SIG-M5 (cell line): ENCODE measurements at places on chromosomes 2 and 18.

GRCh38 chr2:23464905-23465537 lies 80.0 kb downstream of the KLHL29 start:
- DNase-seq, result no peak

DNA sequence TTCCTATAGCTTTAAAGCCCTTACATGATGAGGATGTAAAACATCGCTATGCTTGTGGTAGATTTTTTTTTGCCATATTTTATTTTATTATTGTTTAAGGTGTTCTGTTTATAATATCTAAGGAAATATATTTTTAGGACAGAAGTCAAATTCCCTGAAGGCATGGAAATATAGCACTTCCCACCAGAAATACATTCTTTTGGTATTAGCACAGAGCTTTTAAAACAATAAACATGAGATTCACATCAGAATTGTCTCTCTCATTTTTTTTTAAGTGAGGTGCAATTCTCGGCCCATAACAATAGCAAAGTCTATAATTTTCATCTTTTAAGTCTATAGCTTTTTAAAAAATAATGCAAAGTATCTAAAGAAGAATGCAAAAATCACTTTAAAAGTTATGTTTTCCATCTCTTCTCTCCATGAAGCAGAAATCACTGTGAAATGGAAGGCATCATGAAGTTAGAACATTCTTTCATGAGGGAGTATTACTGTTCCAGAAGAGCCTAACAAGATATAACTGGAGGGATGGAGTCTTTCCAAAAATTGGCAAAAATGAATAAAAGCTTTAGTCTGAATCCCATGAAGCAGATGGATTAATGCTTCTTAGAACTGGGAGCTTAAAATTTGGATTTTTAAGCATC lies 283.6 kb upstream of the TRIB2 start:
- DNase-seq, result no peak

DNA sequence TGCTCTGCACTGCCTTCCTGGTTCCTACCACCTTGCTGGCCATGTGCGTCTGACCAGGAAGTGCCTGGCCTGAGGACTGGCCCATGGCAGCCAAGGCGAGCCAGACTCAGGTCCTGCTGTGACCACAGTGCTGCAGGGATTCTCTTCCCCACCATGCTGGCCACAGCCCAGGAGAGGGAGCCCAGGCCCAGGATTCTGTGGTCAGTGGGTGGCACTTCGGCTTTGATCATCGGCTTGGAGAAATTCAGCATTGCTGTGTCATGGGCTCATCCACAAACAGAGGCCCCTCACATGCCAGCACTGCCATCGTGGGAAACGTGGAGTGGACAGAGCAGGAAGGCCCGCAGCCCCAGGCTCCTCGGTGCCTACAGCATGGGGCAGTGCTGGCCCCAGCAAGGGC lies 211.6 kb downstream of the SEPTIN10 start:
- DNase-seq, result no peak

DNA sequence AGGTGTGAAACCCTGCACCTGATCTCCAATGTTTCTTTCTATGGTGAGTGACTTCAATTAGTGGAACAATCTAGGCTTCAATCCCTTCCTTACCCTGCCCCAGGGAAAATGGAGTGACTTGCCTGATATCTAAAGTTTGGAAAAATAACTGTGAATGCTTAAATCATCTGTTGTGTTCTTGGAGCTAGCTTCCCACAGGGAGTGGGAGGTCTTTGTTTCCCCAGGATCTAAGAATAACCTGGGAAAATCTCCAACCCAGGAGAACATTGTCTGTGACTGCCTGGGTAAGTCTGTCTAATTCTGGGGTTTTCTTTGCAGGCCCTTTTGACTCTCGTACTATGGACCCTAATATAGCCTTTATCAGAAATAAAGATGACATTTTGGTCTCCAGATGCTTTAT lies 13.6 kb upstream of the LDAH start:
- no peak for DNase-seq

DNA sequence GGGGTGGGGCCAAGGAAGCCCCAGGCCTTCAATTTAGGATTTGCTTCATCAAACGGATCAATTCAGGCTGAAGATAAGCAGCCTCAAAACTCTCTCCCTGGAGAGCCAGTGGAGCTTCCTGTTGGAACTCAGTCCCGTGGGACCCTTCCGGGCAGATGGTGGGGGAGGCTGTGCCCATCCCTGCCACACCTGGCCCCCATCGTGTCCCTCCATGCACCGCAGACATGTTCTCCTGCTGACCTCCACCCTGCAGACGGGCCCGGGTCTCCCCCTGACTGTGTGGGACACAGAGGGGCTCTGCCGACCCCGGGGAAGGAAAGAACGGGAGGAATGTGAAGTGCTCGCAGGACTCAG lies 144.2 kb downstream of the TPO start:
- no peak for DNase-seq

DNA sequence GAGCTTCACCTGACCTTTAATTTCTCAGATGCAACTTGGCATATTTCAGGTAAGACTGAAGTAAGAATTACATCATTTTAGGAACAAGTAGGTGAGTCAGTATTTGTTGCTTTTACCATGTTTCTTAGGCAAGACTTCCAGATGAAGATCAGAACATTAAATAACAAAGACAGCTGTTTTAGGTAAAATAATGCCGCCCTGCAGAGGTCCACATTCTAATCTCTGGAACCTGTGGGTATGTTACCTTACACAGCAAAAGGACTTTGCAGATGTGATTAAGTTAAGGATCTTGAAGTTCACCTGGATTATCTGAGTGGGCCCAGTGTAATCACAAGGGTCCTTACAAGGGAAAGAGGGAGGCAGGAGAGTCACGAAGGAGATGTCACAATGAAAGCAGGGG lies 39.3 kb downstream of the ICOS start:
- DNase-seq, result no peak
